Activated T-cell treated with anti-CD3 and anti-CD28 coated beads for 4 hours (primary cell): ENCODE measurements at places on chromosomes 12 and 14.

DNA sequence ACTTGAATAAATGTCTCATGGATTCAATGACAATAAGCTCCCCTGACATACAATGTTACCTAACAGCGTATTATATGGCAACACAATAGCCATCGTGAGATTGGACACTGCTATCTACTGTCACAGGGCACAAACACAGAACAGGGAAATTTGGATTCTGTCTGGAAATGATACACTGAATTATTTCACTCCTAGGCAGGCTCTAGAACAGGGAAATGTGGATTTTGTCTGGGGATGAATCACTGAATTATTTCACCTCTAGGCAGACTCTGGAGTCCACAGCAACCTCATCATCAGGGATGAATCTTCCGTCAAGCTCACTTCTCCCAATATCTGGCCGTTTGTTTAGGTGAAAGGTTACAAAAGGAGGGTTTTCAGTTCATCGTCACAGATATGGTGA is 288.8 kb downstream of the TMEM132D start:
- DNase-seq, result no peak

GRCh38 chr14:68285421-68286179 is 466.0 kb downstream of the RAD51B start:
- DNase-seq, result peak; percentile 54

DNA sequence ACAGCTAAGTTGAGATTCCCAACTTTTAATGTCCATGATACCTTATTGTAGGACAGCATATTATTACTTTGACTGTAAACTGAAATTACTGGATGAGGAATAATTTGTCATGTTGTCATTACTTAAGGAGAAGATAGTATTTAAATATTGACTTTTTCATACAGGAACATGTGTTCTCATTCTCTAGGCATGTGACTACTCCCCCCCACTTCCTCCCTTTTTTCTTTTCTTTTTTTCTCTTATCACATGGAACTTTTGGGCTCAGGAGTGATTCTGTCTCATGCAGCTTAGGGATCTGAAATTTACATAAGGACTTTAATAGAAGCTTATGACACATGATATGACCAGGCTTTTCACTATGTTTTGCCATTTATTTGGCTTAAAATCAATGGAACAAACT is 127.7 kb upstream of the SLCO1C1 start:
- no peak for DNase-seq

DNA sequence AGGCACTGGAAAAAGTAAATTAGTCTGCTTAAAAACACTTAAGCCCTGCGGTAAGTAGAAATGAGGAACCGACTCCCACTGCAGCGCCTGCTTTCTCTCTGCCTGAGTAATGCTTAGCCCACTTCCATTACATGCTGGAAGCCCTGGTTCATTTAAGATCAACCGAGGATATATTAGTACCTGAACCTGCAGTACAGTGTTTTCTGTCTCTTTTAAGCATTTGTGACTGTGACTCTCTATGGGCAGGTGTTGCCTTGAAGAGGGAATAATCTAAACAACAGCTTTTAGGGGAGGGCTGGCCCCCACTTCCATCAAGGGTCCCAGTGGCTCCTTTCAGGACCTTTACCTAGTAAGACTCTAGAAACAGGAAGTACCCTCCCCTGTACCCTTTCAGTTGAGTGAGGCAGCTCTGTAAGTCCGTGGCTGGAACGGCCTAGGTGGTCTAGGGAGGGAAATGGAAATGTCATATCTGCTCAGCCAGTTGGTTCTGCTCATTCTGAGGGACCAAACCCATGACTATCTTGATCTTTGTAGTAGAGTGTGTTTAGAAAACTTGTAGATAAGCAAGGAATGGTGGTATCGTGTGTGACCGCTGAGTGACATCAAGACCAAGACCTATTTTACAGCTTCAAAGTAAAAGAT is 56.2 kb downstream of the FNTB start:
- DNase-seq, result no peak

- no peak for DNase-seq
Observed at GRCh38 chr12:25458047-25458552, 95.0 kb downstream of the LMNTD1 start.

DNA sequence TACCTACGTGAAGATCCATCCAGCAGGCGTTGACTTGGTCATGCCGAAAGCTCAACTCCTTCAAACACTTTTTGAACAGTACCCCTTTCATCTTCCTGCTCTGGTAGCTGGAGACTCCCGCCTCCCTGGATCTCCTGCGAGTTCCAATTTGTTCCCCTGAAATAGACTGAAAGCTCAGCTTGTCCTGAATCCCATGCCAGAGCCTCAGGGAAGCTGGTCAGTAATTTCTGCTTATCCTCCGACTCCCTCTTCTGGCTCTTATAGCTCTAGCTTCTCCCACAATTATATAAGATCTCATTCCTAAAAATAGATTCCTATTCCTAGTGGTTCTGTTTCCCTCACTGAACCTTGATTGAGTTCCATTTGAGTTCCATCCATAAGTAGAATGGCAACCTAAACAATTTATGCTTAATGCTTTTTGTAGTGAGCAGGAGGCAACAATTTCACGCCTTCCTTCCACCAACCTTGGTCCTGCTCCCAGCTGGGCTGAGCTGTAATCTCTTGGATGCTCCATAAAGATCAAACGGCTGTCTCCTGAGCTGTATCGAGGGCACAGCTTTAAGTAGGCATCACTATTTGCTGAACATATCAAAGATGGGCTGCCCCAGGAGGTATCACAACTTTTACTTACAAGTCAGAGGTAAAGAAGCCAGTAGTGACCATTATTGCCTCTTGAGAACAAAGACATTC is 8.0 kb upstream of the TMEM132C start:
- no peak for DNase-seq

GRCh38 chr12:95605087-95605486 is 53.8 kb upstream of the USP44 start:
- no peak for DNase-seq

GRCh38 chr14:93019367-93019843 is 96.3 kb downstream of the ITPK1 start:
- no peak for DNase-seq

DNA sequence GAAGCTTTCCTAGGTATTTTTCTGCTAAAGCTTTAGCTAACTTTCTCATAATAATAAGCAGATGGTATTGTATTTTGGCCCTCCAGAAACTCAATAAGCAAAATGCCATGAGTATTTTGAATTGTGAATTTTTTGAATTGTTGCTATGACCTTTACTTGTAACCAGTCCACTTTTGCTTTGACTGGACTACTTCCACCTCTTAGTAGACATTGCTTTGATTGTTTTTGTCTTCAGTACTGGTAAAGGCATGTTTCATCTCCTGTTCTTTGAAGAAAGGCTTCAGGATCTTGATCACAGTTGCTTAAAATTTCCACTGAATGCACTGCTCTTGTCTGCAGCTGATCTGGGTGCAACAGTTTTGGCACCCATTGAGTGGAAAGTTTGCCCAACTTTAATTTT is 102.3 kb downstream of the TRMT5 start:
- DNase-seq, result no peak

- DNase-seq, result no peak
Observed at GRCh38 chr12:75961878-75962277, 69.7 kb downstream of the PHLDA1 start.

DNA sequence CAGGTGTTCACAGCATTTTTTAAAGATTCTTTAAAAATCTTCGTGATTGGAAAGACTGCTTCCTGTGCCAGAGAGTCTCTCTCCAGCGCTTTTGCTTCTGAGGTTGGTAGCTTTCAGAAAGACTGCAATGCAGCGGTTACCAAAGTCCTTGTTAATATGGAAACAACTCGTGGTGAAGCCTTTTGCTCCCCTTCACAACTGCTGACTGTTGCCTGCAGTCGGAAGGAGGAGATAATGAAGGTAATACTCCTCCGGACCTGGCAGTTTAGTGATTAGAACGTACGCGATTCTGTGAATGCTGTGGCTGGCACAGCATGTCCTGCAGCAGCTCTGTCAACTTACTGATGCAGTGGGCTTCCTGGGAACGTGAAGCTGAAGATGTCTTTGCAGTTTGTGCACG is 50.9 kb downstream of the TRAF3 start:
- no peak for DNase-seq

GRCh38 chr14:21038441-21039422 is 3.4 kb upstream of the RNASE7 start:
- no peak for DNase-seq
